ENCODE measurements at places on chromosomes 2 and 18.
A peak's percentile ranks its signal among the peaks of the same experiment; 100 is the strongest.

- no peak for DNase-seq
Observed at GRCh38 chr2:185689906-185690539, 48.6 kb upstream of the FSIP2 start.

- no peak for DNase-seq
Observed at GRCh38 chr2:21821672-21822227, 698.0 kb downstream of the TDRD15 start.

DNA sequence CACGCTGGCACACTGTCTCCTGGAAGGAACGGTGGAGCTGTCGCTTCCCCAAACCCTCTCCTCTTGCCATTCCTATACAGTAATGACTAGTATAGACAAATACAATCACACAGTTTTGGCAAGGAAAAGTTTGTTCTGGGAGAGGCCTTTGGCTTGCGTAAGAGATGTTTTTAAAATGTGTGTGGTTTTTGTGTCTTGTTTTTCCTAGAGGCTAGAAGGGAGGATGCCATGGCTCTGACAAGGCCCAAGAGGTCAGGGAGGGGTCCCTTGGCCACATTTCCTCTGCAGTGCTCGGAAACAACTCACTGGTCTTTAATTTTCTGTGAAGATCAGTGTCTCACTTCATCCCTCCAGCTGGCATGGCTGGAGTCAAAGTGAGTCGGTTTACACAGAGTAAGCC is 195.9 kb downstream of the SH3RF3 start:
- DNase-seq, result peak; percentile 79

GRCh38 chr18:50578651-50579050 is 18.8 kb downstream of the MAPK4 start:
- no peak for DNase-seq

- DNase-seq, result no peak
Observed at GRCh38 chr2:239608260-239608659, 207.4 kb upstream of the HDAC4 start.

- DNase-seq, result no peak
Observed at GRCh38 chr2:136351684-136352083, 233.7 kb upstream of the CXCR4 start.

- DNase-seq, result no peak
Observed at GRCh38 chr2:232951891-232952290, 61.2 kb downstream of the NGEF start.

- DNase-seq, result no peak
Observed at GRCh38 chr18:36408606-36409005, 111.1 kb downstream of the FHOD3 start.

- DNase-seq, result no peak
Observed at GRCh38 chr18:6859676-6860422, 130.3 kb downstream of the ARHGAP28 start.

DNA sequence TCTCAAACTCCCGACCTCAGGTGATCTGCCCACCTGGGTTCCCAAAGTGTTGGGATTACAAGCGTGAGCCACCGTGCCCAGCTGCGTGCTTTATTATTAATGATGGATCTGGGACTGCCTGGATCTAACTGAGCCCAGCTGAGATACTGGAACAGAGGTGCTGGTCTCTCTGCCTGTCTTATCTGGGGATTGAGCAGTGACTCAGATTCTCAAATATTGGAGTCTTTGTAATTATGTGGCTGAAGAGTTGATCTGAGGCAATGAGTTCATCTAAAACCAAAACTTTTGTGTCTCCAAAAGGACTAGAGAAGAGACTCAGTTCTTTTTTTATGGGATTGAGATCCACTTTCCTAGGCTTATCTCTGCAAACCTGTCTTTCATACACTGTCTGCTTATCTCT is 16.3 kb downstream of the PLEKHB2 start:
- DNase-seq, result no peak

GRCh38 chr2:29725610-29726009 is 195.8 kb downstream of the ALK start:
- DNase-seq, result no peak

DNA sequence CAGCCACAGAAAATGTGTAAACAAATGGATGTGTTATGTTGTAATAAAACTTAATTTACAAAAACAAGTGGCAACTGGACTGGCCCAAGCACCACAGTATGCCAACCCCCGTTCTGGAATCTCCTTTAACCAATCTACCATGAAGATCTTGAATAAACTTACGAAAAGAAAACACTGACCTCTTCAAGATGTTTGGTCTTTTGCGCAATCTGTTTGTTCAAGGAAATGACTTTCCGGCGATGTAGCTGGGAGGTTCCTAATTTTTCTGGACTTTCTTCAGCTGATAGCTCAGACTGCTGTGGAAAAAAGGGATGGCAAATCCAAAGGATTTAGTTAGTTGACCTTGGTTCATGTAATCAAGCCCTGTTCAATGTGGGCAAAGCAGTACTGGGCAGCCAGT is 55.7 kb downstream of the CCDC93 start:
- DNase-seq, result no peak

GRCh38 chr18:23320709-23321236 is 132.3 kb upstream of the RIOK3 start:
- no peak for DNase-seq

DNA sequence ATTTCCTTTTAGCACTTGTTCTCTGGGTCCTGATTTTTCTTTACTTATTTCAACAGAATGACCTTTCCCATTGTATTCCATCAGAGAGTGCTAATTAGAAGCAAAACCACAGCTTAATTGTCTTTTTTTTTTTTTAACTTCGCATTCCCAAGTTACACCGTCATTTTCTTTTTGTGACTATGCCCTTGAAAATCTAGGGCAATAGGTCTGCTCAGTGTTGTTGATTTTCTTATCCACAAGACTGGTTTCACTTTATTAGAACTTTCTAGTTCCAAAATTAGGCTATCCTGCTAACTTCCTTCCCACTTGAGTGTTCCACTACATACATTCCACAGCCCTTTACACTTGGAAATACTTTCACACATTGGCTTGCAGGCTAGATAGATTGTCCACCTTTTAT is 18.7 kb upstream of the ADAM17 start:
- no peak for DNase-seq

- DNase-seq, result no peak
Observed at GRCh38 chr2:176463546-176463945, 194.3 kb downstream of the MTX2 start.

- no peak for DNase-seq
Observed at GRCh38 chr2:171247741-171248662, 87.3 kb upstream of the TLK1 start.

GRCh38 chr2:215716956-215717355 is 281.1 kb upstream of the FN1 start:
- DNase-seq, result no peak

DNA sequence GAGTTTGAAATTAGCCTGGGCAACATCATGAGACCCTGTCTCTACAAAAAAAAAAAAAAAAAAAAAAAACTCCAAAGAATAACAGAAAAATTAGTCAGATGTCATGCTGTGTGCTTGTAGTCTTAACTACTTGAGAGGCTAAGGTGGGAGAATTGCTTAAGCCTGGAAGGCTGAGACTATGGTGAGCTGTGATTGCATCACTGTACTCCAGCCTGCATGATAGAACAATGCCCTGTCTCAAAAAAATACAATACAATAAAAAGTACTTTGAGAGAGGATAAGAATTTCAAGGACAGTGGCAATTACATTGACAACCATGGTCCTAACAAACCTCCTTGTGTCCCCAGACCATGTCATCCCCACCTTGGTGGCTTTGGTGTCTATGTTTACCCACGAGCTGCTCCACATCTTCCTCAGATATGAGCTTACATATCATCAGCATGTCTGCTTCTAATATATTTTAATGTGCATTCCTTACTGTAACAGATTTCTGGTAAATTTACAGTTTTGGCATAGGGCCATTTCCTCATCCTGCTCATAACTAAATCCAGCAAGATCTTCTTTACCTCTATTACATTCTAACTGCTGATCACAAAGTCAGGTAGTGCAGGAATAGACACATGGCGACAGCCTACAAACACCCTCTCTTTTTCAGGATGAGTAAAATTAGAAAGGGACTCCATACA is 437.7 kb upstream of the HNRNPA3 start:
- no peak for DNase-seq

GRCh38 chr2:183207110-183207509 is 82.9 kb downstream of the NUP35 start:
- DNase-seq, result no peak

GRCh38 chr18:75264195-75264594 is 53.6 kb downstream of the TSHZ1 start:
- DNase-seq, result no peak

DNA sequence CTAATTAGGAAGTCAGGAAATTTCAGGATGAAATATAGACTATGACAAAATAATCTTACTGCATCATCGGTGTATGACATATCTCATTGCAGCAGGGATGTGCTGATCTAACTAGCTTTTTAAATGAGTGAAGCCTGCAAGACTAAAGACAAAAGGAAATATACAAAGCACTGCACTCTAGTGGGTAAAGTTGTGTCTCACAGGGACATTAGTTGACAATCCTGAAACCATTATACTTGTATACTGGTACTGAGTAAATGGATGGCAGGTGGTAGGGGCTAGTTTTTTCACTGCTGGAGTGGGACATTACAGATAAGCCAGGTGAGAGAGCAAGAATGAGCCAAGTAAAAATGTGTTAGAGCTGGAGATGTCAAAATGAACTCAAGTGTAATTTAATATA is 317.5 kb upstream of the RAB6C start:
- DNase-seq, result no peak

GRCh38 chr2:64212801-64213321 is 68.6 kb upstream of the PELI1 start:
- no peak for DNase-seq

DNA sequence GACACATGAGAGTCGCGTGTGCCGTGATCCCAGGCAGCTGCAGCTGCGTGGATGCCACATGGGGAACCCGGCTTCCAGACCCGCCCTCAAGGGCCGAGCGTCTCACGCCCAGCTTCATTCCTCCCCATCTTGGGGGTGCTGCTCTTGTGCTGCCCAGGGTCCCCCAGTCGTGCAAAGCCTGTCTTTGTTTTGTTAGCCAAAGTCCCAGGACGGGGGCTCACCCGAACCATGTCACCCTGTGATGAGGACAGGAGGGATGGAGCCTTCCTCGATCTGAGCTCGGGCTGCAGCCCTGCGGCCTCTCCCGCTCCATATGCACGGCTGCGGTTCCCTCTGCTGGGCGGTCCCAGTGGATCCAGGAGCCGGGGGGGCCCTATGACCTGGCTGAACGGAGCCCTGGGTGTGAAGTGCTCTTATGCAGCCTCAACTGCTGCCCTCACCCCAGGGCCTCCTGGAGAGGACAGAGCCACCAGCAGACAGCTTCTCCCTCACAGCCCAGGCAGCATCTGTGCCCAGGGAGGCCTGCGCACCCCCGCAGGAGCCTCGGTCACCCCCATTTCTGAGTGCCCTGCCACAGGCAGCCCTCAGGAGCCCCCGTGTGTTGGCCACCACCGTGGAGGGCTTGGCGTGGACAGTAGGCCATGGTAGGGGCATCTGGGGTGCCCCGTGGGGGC is 99.0 kb upstream of the CTDP1 start:
- DNase-seq, result peak; percentile 50

GRCh38 chr2:181575024-181575649 is 81.8 kb downstream of the CERKL start:
- DNase-seq, result no peak

- DNase-seq, result no peak
Observed at GRCh38 chr2:217930761-217931563, 71.8 kb downstream of the TNS1 start.

GRCh38 chr18:48827291-48828193 is 123.2 kb downstream of the SMAD7 start:
- DNase-seq, result peak; percentile 83

GRCh38 chr2:50102383-50102782 is 929.5 kb downstream of the NRXN1 start:
- DNase-seq, result no peak

GRCh38 chr2:134177351-134177931 is 76.4 kb upstream of the MGAT5 start:
- no peak for DNase-seq

DNA sequence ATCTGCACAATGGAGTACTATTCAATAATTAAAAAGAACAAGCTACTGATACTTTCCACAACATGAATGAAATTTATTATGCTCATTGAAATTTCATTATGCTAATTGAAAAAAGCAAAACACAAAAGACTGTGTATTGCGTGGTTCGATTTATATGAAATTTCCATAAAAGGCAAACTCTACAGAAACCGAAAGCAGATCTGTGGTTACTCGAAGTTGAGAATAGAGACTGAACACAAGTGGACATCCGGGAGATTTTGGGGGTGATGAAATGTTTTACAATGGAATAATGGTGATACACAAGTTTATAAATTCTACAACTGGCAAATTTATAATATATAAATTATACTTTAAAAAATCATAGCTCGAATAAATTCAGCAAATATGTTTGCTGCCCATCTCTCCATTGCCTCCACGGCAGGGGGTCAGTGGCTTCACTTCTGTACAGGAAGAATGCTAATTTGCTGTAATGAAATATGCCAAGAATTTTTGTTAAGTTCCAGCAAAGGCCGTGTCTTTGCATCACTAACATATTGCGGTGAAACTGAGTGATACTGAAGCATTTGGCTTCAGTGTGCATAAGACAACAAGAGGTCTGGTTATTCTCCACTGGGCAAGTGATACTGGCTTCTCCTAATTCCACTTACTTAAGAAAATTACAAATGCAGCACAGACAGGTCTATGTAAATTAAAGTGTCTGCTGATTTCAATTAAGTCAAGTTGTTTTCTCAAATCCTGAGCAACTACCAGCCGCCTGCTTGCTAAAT is 96.7 kb downstream of the TMEM163 start:
- no peak for DNase-seq

DNA sequence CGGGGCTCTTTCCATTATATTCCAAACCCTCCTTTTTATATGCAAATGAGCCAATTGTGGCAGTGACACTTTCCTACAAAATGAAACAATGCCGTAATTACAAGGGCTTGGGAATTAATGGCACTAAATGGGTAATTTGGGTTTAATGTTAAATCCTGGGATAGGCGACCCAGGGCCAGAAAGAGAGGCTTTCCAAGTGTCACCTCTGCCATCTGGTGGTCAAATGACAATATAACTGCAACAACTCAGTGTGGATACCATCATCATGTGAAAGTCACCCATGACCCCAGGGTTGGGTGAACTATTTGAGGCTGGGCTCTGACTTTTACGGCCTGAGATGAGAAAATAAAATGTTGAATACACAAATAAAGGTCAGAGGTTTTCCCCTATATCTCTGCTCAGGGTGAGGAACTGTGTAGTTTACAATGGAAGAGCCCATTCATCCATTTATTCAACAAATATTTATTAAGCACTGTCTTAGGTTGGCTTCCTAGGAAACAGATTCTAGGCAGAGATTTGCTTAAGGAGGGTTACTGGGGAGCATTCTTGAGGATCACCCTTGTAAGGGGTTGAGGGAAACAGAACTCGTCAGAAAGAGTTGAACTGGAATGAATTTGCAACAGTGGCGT is 13.6 kb upstream of the THADA start:
- DNase-seq, result no peak

DNA sequence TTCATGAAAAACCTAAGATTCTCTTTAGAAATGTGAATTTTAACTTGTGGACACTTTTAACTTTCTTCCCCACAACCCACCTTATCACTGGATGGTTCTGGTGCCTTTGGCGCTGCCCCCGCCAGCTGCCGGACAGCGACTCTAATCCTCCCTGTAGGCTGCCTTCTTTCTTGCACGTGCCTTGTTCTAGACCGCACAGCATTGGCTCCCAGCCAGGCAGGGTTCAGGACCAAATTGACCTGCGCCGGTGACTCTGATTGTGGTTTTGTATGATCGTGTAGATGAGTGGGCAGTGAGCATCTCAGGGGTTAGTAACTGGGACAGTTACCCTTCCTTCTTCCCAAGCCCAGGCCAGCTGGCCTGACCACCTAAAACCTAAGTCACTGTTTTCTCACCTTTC is 106.8 kb downstream of the ASAP2 start:
- DNase-seq, result no peak

- DNase-seq, result peak; percentile 73
Observed at GRCh38 chr18:25005541-25006403, 346.2 kb downstream of the ZNF521 start.

- no peak for DNase-seq
Observed at GRCh38 chr18:75209951-75210258, 692 bp upstream of the TSHZ1 start.

All from left forelimb (tissue), 1 donor.